ENCODE measurements at places on chromosomes 1 and 21.

DNA sequence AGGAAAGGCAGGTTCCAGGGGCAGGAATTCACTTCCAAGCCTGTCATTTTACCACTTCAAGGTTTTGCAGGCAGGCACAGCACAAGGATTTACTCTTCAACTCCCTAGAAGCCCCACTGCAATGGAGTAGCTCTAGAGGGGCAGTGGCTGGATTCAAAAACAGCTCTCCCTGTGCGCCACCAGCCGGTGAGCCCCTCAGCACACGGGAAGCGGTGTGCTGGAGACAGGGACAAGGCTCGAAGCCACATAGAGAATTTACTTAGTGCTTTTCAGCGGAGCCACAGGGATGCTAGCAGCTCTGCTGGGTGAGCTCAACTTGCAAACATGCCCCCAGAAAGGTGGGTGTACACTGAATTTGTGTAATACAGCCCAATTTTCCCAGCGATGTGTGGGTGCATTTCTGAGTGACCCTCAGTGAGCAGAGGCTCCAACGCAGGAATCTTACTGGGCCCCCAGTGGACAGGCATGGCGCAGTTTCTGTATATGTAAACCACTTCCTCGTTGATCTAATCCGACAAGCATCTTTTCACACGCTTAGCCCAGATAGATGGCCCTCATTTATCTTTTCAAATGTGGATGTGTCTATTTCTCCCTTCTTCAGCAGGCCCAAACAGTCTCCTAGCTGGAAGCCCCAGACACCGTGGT, 10.9 kb downstream of the VWA5B1 start:
- no peak overlapping the region for H3K4me3 ChIP-seq
- no peaks in the 10 kb centered on the region for H3K36me3 ChIP-seq
- H3K4me1 ChIP-seq: no peaks in the 10 kb centered on the region
- H3K27ac ChIP-seq: no peak overlapping the region
- H3K27me3 ChIP-seq: peaks cover 18% of the 10 kb centered on the region
- no peak for DNase-seq

DNA sequence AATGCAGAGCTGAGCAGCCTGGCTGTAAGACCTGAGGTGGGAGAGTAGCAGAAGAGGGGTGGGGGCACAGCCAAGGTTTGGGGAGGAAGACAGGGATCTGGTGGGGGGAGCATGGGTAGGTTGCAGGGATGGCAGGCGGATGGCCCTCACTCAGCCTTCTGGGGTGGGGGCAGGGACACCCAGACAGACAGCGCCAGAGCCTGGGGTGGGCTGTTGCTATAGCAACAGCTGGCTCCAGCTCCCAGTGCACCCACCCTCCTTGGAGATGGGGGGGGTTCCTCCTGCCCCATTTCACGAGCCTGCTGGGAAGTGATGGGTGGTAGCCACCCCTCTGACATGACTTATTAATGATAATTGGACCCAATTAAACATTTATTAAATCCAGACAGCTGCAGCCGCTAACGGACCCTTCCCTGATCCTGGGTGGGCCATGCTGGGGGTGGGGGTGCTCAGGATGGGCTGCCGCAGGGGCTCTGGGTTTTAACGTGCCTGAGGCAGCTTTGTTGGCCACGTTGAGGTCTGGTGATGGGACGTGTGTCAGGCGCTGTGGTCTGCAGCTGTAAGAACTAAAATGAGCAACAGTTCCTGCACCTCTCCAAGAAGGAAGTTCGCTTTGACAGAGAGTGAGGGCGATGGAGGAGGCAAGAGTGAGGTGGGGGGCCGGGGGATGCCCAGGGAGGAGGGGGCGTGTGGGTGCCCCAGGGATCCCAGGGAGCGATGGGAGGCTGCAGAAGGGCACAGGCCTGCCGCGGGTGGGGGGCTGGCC, 19.4 kb downstream of the AGRN start:
- peak overlapping the region; percentile 69 for H3K4me3 ChIP-seq
- H3K27ac ChIP-seq: peak overlapping the region; percentile 28
- H3K4me1 ChIP-seq: peaks cover 19% of the 10 kb centered on the region
- H3K36me3 ChIP-seq: no peaks in the 10 kb centered on the region
- peak; percentile 48 for DNase-seq

GRCh38 chr1:8752921-8753713, 64.3 kb downstream of the RERE start:
- DNase-seq: no peak
- no peaks in the 10 kb centered on the region for H3K36me3 ChIP-seq

- no peak for DNase-seq
- no peaks in the 10 kb centered on the region for H3K4me1 ChIP-seq
- no peaks in the 10 kb centered on the region for H3K36me3 ChIP-seq
- H3K4me3 ChIP-seq: no peak overlapping the region
- H3K27ac ChIP-seq: no peak overlapping the region
These were observed 311.0 kb downstream of the ASTN1 start for GRCh38 chr1:176853503-176853902.

DNA sequence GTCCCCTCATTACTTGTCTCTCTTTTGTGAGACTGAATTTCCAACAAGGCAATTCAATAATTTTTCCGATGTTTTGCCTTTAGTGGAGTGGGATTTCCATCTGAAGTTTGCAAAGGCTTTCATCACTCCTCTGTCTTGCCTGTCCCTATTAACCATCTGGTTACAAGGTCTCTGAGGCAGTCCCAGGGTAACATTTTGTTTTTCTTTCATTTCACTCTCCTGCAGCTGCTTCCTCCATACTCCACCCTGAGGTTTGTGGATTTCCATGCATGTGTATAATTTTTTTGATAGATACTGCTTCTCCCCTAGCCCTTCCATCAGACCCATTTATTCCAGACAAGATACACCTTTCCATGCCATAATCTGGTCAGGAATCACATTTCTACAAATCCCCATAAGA, 366.8 kb downstream of the PTBP2 start:
- H3K4me1 ChIP-seq: peaks cover 1% of the 10 kb centered on the region
- no peaks in the 10 kb centered on the region for H3K27me3 ChIP-seq
- DNase-seq: no peak
- H3K36me3 ChIP-seq: no peaks in the 10 kb centered on the region

Measured in activated CD4-positive, alpha-beta memory T cell treated with anti-CD3 and anti-CD28 coated beads, Interleukin-2, amount 10 ng/mL, durations not matched to agents 7 days and 5 days (primary cell).